ENCODE measurements at places on chromosomes 3 and 15.

- no peak for DNase-seq
These were observed 49.7 kb upstream of the BOC start for GRCh38 chr3:113161661-113162060.

GRCh38 chr3:110174908-110175307 lies 837.6 kb upstream of the DPPA4 start:
- no peak for DNase-seq

DNA sequence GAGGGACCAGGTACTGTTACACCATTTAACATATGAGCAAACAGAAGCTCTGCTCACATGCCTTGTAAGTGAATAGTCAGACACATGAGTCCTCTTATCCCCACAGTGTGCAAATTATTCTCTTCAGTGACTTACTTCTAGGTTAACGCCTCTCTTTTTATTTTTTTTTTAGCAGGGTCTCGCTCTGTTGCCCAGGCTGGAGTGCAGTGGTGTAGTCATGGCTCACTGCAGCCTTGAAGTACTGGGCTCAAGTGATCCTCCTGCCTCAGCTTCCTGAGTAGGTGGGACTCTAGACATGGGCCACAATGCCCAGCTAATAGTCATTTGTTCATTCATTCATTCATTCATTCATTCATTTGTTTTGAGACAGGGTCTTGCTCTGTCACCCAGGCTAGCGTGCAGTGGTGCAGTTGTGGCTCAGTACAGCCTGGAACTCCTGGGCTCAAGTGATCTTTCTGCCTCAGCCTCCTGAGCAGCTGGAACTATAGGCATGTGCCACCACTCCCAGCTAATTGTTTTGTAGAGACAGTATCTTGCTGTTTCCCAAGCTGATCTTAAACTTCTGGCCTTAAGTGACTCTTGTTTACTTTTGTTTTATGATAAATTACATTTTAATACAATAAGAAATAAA lies 94.7 kb downstream of the LRRC28 start:
- DNase-seq = no peak

DNA sequence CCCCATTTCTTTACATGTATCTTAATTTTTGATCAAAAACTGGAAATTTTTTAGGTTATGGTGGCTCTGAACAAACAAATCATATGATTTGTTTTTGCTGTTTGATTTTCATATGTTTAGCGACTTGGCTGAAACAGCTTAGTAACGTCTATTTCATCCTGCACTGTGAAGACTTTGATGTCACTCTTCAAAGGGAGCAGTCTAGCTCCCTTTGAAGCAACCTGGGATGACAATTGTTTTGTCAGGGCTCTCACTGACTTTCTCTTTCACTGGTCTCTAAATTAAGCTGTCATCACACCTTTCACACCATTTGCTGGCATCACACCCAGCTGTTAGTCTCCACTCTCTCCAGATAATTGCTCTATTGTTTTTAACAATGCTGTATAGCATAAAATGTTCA lies 896.9 kb downstream of the IGSF11 start:
- no peak for DNase-seq

Measured in stromal cell of bone marrow (primary cell).